ENCODE measurements at places on chromosomes 4 and X.

DNA sequence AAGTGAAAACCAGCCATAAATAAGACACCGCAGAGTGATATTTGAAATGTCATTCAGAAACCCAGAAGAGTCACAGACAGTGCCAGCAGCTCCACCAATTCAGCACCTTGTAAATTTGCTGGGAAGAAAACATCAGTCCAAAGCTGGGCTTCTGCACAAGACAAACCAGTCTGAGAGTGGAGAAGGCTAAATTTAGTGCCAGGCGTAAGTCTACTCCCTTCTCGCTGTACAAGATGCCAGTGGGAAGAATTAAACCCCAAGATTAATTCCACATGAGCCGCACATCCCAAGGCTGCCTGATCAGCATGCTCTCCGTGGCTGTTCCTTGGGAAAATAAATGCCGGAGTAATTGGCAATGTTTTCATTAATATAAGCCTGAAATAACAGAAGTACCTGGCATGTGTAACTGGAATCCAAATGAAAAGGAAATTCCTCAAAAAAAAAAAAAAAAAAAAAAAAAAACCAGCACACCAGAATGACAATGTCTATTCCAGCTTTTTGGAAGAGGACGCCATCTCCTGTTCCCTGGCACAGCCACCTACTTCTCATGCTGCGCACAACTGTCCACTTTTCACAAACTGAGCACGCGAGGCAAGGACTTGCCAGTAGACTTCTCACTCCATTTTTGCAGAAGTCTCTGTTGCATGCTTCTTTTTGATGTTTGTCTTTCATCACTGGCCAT is 95.5 kb downstream of the NSUN7 start:
- no peak for DNase-seq

DNA sequence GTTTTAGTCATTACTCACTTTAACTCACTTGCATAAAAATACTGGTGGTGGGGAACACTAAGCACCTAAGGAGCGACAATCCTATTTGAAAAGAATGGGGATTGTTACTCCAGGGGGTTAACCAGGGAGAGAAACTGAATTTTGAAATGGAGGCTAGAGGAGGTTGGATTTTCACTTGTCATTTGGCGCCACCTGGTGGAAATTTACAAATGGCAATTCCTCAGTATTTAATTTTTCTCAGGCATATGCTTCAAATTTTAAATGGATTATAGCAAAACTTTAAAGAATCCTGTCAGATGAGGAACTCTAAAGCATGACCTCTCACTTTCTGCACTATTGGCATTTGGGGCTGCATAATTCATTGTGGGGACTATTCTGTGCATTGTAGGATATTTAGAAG is 2.7 kb upstream of the GEMIN8 start:
- no peak for DNase-seq

DNA sequence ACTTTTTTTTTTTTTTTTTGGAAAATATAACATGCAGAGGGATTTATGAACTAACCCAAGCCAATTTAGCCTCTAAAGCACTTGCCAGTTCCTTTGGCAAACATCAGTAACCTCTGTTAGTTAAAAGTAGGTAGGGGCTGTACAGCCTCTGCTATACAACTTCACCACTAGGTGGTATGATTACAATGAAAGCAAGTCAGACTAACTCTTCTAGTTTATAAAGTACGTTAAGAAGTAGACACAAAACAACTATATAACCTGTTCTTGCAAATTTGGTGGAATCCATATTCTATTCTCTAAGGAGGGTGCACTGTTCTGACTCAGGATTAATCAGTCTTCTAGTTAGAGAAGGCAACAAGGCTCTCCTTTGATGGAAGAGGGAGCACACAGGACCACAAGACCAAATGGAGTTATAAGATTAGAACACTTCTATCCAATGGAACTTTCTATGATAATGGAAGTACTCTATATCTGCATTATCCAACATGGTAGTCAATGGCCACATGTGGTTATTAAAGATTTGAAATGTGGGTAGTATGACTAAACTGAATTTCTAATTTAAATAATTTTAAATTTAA is 12.8 kb downstream of the AIMP1 start:
- no peak for DNase-seq

DNA sequence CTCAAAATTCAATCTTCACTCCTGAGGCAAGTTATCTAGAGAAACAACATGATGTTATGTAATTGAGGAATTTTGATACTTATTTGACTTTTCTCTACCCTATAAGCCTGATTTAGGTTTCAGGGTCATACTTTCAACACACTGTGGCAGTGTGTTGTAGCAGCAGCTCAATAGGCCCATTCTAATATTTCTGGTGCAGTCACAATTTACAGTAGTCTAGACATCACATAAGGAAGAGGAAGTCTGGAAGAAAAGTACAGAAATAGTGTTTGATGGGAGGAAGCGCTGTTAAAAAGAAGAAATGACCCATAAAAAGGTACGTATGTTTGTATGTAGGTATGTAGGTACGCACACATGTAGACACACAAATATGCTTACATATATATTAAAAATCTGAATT is 194.3 kb downstream of the ARHGAP24 start:
- no peak for DNase-seq

GRCh38 chr4:993111-994029 is at the start of gene SLC26A1:
Gene SLC26A1 (minus strand): TSS chr4:993404. CDS start chr4:991703, 1,701 bp downstream.
- no peak for DNase-seq

DNA sequence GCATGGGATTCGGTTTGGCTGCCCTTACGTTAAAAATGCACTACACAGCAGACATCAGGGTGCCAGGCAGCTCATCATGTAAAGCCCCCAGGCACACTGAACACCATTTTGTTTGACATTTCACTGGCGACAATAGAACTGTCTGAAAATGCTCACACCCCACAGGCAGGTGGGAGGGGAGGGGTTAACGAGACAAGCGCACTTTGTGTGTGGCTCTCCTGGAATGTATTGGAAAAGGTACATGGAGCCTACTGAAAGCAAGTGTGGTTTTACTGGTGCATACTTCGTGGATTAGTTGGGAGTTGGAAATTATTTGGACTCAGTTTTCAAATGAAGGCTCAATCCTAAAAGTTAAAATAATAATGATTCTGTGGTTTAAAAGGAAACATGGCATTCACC is 31.6 kb upstream of the PPARGC1A start:
- no peak for DNase-seq

GRCh38 chr4:153227469-153228075 is 23.3 kb downstream of the TRIM2 start:
- DNase-seq, result peak; percentile 82

DNA sequence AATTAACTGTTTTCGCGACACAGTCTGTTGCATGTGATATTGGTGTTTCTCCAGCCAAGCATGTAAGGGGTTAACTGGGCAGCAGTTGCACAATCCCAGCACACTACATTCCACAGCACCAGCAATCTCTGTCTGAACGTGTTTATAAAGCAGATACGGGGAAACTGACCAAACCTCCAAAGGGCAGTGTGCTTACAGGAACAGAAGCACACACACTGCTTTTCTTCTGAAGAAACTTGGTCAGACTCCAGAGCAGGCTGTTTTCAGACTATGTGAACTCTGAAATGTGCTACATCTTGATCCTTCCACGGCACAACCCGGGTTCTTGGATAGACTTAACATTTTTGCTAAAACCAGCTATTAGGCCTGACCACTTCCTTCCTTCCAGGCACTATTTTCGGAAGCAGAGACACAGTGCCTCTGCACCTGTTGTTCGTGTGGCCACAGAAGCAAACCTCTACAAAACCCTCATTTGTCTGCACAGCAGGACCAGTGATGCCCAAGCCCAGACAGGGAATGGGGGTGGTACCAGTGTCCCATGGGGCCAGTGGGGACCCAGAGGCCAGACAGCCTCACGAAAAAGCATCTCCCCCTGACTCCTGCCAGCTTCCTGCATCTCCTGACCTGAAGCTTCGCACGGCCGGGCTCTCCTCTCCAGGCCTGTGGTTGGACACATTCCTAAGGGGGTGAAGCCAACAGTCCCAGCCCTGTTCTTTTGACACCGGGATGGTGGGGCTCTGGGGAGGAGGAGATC is 90.1 kb downstream of the IRF2 start:
- DNase-seq, result no peak

GRCh38 chr4:68451246-68452211 is 4.3 kb downstream of the TMPRSS11E start:
- no peak for DNase-seq

GRCh38 chrX:97931586-97931985 is 1047.9 kb downstream of the RPA4 start:
- no peak for DNase-seq

DNA sequence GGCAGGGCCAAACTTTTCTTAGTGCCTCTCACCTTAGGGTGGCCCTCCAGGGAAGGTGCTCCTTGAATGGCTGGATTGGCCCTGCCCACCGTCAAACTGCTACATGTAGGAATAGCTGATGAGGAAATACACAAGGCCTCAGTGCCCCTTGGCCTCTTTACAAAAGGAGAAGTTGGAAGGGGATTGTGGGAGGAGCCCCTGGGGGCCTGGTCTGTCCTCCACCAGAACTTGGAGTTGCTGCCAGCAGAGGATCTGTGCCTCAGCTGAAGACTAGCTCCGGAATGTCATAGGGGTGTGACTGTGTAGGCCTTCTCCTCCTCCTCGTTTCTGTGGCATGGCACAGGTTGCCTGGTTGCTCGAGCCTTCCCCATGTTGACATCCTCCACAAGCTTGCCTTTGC is 142.7 kb downstream of the AMMECR1 start:
- DNase-seq, result no peak

- no peak for DNase-seq
Observed at GRCh38 chr4:168528131-168528949, 31.5 kb downstream of the PALLD start.

- no peak for DNase-seq
Observed at GRCh38 chrX:76919761-76920160, 492.3 kb downstream of the MAGEE1 start.

- no peak for DNase-seq
Observed at GRCh38 chr4:159685340-159686092, 582.6 kb downstream of the RAPGEF2 start.
